Kidney (tissue), 22 donors: ENCODE measurements at places on chromosomes 5 and 9. TPM values are rescaled to one million over a fixed set of nuclear protein-coding genes. Genes with fewer than 3 reads are reported as not detected.

GRCh38 chr9:101737165-101737704 is 1.2 kb downstream of the GRIN3A start:
- H3K27ac ChIP-seq: no peak overlapping the region
- no peak overlapping the region for H3K4me3 ChIP-seq
- H3K4me1 ChIP-seq: no peaks in the 10 kb centered on the region
- no peak for DNase-seq
- H3K36me3 ChIP-seq: no peaks in the 10 kb centered on the region

DNA sequence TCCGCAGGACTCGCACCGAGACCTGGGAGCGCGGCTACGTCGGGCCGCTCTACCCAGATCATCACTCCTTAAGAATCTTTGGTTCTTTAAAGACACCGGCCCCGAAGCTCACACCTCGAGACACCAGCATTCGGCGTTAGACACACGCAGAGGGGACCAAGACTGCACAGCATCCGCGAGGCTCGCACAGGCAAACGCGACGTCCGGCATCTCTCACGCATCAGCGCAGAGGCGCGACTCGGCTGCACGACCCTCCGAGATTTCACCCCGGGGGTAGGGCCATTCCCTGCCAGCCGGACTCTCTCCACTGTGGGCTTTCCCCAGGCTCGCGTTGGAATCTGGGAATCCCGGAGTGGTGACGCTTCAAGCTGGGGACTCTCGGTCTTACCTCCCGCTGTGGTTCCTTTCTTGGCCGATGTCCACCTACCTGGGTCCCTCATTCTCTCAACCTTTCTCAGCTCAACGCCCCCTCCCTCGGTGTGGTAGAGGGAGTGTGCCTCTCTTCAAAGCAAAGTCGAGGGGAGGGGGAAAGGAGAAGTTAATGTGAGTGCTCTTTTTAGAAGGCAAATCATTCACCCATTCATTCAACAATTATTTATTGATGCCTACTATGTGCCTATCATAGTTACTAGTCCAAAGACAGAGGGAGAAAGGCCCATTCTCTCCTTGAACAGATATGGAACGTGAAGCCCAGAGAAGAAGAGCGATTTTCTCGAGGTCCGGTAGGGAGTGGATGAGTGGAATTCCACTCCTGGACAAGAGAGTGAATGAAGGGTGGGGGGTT is 1.3 kb upstream of the HAND1 start:
- H3K4me3 ChIP-seq: no peak overlapping the region
- no peaks in the 10 kb centered on the region for H3K36me3 ChIP-seq
- peaks cover 87% of the 10 kb centered on the region for H3K27me3 ChIP-seq
- DNase-seq: peak; percentile 33

- H3K27ac ChIP-seq: no peak overlapping the region
- no peaks in the 10 kb centered on the region for H3K36me3 ChIP-seq
- H3K4me3 ChIP-seq: no peak overlapping the region
- DNase-seq: no peak
- no peaks in the 10 kb centered on the region for H3K27me3 ChIP-seq
- no peaks in the 10 kb centered on the region for H3K4me1 ChIP-seq
Measured at GRCh38 chr9:109297899-109298298, 23.0 kb downstream of the EPB41L4B start.

- no peak for DNase-seq
- H3K4me3 ChIP-seq: no peak overlapping the region
- H3K27me3 ChIP-seq: no peaks in the 10 kb centered on the region
Measured at GRCh38 chr9:24464319-24464951, 81.3 kb downstream of the IZUMO3 start.

DNA sequence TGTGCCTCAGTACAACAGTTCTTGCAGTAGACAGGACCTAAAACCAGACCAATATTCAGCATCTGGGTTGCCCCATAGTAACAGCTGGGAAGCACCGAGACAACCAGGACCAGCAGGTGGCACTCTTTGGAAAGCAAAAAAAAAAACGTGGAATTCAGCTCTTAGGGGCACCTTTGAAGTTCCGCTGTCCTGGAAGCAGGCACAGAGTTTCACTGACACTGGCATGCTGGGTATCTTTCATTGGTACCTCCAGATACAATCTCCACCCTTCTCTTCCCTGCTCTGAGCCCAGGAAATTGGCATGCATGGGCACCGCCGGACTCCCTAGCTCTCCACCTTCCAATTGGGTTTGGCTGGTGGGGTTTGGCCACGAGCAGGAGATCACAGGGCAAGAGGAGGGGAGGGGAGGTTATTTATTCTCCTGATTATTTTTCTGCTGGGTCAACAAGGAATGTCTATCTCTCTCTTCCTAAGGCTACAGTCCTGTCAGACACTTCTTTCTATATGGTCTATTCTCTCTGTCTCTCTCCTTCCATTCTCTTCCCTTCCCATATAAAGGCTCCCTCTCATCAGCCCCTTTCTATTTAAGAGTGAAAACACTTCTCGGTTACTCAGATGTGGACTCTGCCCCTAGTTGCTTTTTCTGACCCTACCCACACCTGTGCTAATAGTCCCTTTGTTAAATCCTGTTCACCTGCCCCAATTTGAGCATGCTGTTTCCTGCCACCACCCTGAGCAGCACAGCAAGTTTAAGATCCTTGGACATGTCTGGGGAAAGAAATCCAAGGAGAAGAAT is 1.9 kb upstream of the IDNK start:
- DNase-seq: peak; percentile 66
- H3K4me1 ChIP-seq: no peaks in the 10 kb centered on the region
- no peaks in the 10 kb centered on the region for H3K36me3 ChIP-seq
- H3K27me3 ChIP-seq: no peaks in the 10 kb centered on the region

LAMC3 gene
- total RNA-seq: 13.8 TPM

DNA sequence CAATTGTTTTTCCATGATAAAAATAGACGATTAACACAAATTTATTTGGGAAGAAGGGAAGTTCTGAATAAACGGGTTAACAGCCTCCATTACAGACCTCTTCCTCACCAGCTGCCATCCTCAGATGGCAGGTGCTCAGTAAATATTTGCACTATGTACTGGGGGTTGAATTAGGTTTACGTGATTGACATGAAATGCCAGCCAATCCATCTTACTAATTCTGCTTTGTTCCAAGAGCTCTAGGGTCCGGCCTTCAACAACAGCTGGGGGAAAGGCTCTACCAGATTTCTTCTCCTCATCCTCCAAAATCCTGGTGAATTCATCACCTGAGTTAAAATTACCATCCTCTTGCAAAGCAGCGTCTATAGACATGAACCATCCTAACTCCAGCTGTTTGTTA is 104.6 kb downstream of the MTX3 start:
- H3K36me3 ChIP-seq: no peaks in the 10 kb centered on the region
- DNase-seq: no peak
- no peaks in the 10 kb centered on the region for H3K27me3 ChIP-seq
- H3K27ac ChIP-seq: no peak overlapping the region
- no peaks in the 10 kb centered on the region for H3K4me1 ChIP-seq

- H3K4me3 ChIP-seq: no peak overlapping the region
- DNase-seq: no peak
- no peaks in the 10 kb centered on the region for H3K27me3 ChIP-seq
Measured at GRCh38 chr9:95107976-95108375, 209.5 kb downstream of the FANCC start.

DNA sequence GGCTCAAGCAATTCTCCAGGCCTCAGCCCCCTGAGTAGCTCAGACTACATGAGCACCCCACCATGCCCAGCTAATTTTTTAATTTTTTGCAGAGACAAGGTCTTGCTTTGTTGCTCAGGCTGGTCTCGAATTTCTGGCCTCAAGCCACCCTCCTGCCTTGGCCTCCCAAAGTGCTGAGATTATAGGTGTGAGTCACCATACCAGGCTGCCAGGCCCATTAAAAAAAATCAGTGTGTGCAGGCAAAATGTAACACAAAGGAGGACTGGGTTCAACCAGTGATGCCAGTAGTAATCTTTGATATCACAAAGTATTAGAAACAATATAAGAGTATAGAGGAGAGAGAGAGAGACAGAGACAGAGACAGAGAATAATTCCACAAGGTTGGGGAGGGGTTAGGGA is 322.7 kb downstream of the MSX2 start:
- H3K27me3 ChIP-seq: no peaks in the 10 kb centered on the region
- no peak overlapping the region for H3K27ac ChIP-seq
- H3K4me1 ChIP-seq: no peaks in the 10 kb centered on the region
- H3K36me3 ChIP-seq: no peaks in the 10 kb centered on the region

GRCh38 chr9:134066526-134066912 is 1.3 kb downstream of the BRD3 start:
- H3K27me3 ChIP-seq: no peaks in the 10 kb centered on the region
- H3K27ac ChIP-seq: peak overlapping the region; percentile 32
- H3K4me1 ChIP-seq: no peaks in the 10 kb centered on the region
- H3K36me3 ChIP-seq: peaks cover 3% of the 10 kb centered on the region
- H3K4me3 ChIP-seq: peak overlapping the region; percentile 63
- DNase-seq: peak; percentile 51

UGT3A2 gene
- 0.35 TPM for total RNA-seq

PPP3R2 gene
- total RNA-seq: not detected

- H3K4me1 ChIP-seq: no peaks in the 10 kb centered on the region
- DNase-seq: no peak
- no peak overlapping the region for H3K4me3 ChIP-seq
- peaks cover 3% of the 10 kb centered on the region for H3K27me3 ChIP-seq
- no peak overlapping the region for H3K27ac ChIP-seq
Measured at GRCh38 chr5:2454876-2455275, 296.6 kb downstream of the IRX2 start.

DNA sequence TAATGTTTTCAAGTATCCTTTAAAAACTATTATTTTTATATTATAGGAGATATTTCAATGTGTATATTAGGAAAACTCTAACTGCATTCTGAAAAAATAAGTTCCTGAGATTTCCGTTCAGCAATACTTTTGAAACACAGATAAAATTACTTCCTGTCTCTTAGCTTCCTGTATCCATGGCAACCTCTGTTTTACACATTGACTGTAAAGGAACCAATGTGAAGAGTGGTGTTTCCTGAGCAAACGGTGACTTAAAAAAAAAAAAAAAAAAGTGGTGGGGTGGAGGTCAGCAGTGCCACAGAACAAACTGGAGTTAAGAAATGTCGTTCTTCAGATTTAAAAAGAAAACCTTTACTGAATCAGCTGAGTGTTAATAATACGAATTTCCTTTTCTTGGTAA is at the start of gene LRRC70:
Gene LRRC70 (plus strand): TSS at position 280 of the 400 bp plus-strand sequence. CDS start 620 bp downstream, outside the sequence.
- no peak within 1 kb of the TSS for H3K27ac ChIP-seq
- no peaks in the 10 kb centered on the region for H3K36me3 ChIP-seq
- no peak within 1 kb of the TSS for H3K4me3 ChIP-seq
- DNase-seq: peak; percentile 81
- H3K4me1 ChIP-seq: no peaks in the 10 kb centered on the region
- no peaks in the 10 kb centered on the region for H3K27me3 ChIP-seq

CYSRT1 gene
- total RNA-seq: 0.94 TPM

ZNG1E gene
- total RNA-seq: 45.8 TPM

- H3K4me3 ChIP-seq: no peak overlapping the region
- no peaks in the 10 kb centered on the region for H3K27me3 ChIP-seq
- no peak for DNase-seq
- no peaks in the 10 kb centered on the region for H3K36me3 ChIP-seq
Measured at GRCh38 chr5:10913841-10914240, 152.8 kb upstream of the DAP start.

DNA sequence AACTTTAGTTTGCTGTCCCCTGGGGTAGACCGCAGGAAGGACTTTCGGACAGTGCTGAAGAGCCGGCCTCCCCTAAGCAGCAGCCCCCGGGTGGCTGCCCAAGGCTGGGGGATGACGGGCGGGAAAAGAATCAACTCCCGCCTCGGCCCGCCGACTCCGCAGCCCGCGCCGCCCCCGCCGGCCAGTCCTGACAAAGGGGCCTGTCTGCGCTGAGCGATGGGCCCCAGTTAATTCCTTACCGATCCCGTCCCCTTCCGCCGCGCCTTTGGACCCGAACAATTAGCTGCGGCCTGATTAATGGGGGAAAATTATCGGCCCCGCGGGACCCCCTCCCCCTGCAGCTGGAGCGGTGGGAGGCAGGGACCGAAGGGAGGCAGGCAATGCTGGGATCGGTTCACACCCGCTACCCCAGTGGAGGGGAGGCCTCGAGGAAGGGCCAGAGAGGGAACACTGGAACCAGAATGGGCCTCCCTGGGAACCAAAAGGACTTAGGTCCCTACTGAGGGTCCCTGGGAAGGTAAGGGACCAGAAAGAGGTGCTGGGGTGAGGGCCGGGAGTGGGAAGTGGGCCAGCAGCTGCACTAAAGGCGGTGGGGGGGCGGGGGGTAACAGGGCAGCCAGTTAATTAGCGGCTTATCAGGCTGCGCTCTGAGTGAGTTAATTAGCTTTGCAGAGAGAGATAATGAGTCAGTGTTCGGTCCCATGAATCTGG is 4.2 kb downstream of the ARID3C start:
- H3K27ac ChIP-seq: no peak overlapping the region
- H3K4me3 ChIP-seq: no peak overlapping the region
- DNase-seq: peak; percentile 62
- H3K4me1 ChIP-seq: peaks cover 17% of the 10 kb centered on the region
- no peaks in the 10 kb centered on the region for H3K36me3 ChIP-seq
- peaks cover 39% of the 10 kb centered on the region for H3K27me3 ChIP-seq

RASEF gene
- 11.9 TPM for total RNA-seq

GRCh38 chr9:73880101-73880500 is 617.0 kb upstream of the RORB start:
- H3K36me3 ChIP-seq: no peaks in the 10 kb centered on the region
- DNase-seq: no peak
- no peaks in the 10 kb centered on the region for H3K27me3 ChIP-seq
- no peak overlapping the region for H3K27ac ChIP-seq
- H3K4me1 ChIP-seq: no peaks in the 10 kb centered on the region
- H3K4me3 ChIP-seq: no peak overlapping the region

DNA sequence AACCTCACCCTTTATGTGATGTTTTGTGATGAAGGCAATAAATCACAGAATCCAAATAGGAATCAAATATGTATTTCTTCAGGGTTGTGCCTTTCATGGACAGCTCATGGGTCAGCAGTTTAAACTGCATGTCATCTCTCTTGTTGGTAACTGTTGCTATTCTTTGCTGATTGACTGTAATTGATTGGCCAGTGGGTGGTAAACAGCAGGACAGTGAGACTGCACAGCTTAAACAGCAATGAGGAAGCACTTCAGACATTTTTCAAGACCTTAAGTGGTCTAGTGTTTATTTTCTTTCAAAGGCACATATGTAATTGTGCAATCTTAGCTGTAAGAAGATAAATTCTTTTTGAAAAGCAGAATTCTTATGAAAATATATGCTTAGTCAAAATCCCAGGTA is 260.5 kb downstream of the COX7C start:
- H3K27me3 ChIP-seq: no peaks in the 10 kb centered on the region
- no peak for DNase-seq
- H3K4me1 ChIP-seq: no peaks in the 10 kb centered on the region
- H3K27ac ChIP-seq: no peak overlapping the region
- H3K4me3 ChIP-seq: no peak overlapping the region

GRCh38 chr5:13643196-13643595 is 301.3 kb downstream of the DNAH5 start:
- DNase-seq: no peak
- H3K27me3 ChIP-seq: no peaks in the 10 kb centered on the region
- no peaks in the 10 kb centered on the region for H3K36me3 ChIP-seq
- H3K4me1 ChIP-seq: no peaks in the 10 kb centered on the region
- H3K27ac ChIP-seq: no peak overlapping the region

AK8 gene
- 6.3 TPM for total RNA-seq
